Naive thymus-derived CD4-positive, alpha-beta T cell (primary cell): ENCODE measurements at places on chromosomes 6 and 20. TPM values are rescaled to one million over a fixed set of nuclear protein-coding genes. Genes with fewer than 3 reads are reported as not detected.

The ULBP2 gene
- 0.56 TPM for polyA plus RNA-seq

The RGS17 gene
- polyA plus RNA-seq = not detected

The SYNDIG1 gene
- polyA plus RNA-seq = not detected

The CLPSL1 gene
- not detected for polyA plus RNA-seq

The EPM2A gene
- polyA plus RNA-seq = 5.2 TPM

The MAP7 gene
- 0.17 TPM for polyA plus RNA-seq

The TSPYL4 gene
- 9.7 TPM for polyA plus RNA-seq

The UBE2C gene
- not detected for polyA plus RNA-seq

The FRMD1 gene
- not detected for polyA plus RNA-seq

The BCKDHB gene
- polyA plus RNA-seq = 24.3 TPM

The BEND6 gene
- not detected for polyA plus RNA-seq

The RCAN2 gene
- not detected for polyA plus RNA-seq

The CFAP61 gene
- polyA plus RNA-seq = not detected

The MICB gene
- polyA plus RNA-seq = 3.4 TPM

The PET117 gene
- polyA plus RNA-seq = 36.7 TPM

The NKAPL gene
- polyA plus RNA-seq = 0.21 TPM

The LY6G5C gene
- polyA plus RNA-seq = 10.2 TPM

The CRISP2 gene
- not detected for polyA plus RNA-seq

The USP49 gene
- 0.61 TPM for polyA plus RNA-seq

The PPP1R16B gene
- polyA plus RNA-seq = 19.8 TPM

The LAMP5 gene
- not detected for polyA plus RNA-seq

The OR2J3 gene
- polyA plus RNA-seq = not detected

The CD93 gene
- polyA plus RNA-seq = 0.02 TPM

The HLA-DRB5 gene
- 2.0 TPM for polyA plus RNA-seq

The CYP24A1 gene
- not detected for polyA plus RNA-seq
